ENCODE measurements at places on chromosomes 3 and 15.
A peak's percentile ranks its signal among the peaks of the same experiment; 100 is the strongest.

- no peak for DNase-seq
These were observed 63.0 kb downstream of the MINAR1 start for GRCh38 chr15:79494963-79495755.

- no peak for DNase-seq
These were observed 59.6 kb downstream of the ITGA11 start for GRCh38 chr15:68372291-68372811.

GRCh38 chr3:58157700-58158099 is 53.1 kb downstream of the DNASE1L3 start:
- DNase-seq = no peak

DNA sequence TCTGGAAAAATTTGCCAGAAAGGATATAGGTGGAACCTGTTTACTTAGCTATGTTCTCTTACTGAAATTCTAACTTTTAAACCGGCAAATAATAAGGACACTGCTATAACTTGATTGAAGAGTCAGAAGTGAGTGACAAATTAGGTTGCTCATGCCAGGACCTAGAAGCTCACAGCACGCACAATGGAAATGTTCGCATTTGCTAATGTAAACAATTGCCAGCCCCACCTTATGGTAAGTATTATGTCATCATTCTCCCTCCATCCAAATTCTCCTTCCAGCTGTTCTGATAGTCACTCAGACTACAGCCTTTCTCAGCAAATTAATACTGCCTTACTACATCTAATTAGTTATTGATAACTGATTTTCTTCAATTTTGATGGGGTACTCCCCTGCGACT is 4.8 kb upstream of the STXBP5L start:
- DNase-seq = no peak

DNA sequence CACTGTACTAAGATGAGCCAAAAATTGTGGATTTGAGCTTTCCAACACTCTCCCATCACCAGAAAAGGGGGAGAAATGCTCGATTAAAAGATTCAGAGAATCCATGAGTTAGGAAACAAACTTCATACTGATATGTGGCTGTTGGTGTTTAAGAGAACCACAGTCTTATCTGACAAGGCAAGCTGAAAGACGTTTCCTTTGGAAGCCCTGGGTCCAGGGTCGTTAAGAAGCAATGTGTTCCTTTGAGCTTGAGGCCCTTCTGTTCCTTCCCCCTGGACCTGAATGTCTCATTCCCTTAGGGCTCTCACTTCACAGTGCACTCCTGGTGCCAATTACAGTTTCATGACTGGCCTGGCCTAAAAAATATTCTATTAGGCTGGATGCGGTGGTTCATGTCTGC is 524.8 kb upstream of the PPP2R3A start:
- no peak for DNase-seq

DNA sequence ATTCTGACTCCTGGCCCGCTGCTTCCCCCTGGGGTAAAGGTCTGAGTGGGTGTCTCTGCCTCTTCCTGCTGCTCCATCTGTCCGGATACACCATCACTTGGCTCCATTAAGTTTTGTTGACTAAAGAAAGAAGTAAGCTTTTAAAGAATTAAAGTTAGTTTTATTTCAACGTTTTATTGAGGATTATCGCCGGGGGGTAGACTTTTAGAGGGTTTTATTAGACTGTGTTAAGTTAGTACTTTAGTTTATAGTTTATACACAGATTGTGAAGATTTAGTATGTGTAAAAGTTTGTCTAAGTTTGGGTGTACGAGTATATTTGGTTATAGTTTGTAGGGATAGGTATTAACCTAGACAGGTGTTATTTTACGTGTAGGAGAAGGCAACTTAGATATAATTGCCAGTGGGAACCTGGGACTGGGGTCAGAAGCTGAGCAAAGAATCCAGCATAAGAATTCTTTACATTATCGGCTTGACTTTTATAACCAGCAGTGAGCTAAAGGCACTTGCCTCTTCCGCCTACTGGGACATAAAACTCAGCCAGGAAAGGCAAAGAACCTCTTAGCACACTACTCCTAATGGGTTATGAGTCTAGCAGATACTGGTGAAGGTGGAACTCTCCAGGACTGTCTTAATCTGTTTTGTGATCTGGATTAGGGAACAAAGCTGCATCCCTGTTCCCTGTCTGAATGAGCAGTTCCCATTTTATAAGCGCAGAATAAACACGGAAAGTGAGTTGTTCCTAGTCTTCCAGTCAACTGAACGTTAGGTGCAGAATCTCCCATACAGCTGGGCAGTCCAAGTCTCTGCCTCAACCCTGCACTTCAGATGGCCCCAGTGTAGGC is 131.3 kb downstream of the FAM43A start:
- DNase-seq = no peak

DNA sequence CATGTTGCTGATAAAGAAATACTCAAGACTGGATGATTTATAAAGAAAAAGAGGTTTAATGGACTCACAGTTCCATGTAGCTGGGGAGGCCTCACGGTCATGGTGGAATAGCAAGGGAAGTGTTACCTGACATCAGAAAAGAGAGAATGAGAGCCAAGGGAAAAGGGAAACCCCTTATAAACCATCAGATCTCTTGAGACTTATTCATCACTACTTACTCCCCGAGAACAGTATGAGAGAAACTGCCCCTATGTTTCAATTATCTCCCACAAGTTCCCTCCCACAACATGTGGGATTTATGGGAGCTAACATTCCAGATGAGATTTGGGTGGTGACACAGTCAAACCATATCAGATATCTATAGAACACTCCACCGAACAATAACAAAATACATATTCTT is 904.6 kb downstream of the PDCD6IP start:
- no peak for DNase-seq

DNA sequence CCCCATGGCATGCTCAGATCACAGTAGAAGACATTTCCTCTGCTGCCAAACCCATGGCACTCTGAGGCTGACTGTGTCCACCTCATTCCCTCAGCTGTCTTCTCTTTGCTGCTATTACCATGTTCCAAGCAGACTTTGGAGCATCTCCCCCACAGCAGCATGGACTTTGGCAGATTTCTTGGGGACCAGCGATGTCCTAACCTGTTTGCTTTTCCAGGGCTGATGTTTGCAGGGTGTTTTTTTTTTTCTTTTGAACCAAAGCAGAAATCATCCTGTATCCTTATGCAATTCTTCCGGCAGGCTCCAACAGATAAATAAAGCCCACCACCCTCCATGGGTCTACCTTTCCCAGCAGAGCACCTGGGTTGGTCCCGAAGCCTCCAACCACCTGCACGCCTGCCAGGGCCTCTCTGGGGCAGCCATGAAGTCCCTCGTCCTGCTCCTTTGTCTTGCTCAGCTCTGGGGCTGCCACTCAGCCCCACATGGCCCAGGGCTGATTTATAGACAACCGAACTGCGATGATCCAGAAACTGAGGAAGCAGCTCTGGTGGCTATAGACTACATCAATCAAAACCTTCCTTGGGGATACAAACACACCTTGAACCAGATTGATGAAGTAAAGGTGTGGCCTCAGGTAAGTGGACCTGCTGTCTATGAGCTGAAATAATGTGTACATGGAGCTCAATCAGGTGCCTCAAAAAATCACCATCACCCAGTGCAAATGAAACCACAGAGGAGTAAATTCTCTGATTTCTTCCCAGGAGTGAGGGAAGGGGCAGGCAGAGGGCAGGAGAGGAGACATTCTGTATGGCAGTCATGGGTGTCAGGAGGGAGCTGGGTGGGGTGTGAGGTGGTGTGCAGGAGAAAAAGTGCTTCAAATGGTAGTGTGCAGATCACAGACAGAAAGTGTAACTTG is at the start of gene AHSG:
TSS of gene AHSG (plus strand) at position 340 of the 916 bp plus-strand sequence. CDS start at position 422, 82 bp downstream.
- DNase-seq = no peak

DNA sequence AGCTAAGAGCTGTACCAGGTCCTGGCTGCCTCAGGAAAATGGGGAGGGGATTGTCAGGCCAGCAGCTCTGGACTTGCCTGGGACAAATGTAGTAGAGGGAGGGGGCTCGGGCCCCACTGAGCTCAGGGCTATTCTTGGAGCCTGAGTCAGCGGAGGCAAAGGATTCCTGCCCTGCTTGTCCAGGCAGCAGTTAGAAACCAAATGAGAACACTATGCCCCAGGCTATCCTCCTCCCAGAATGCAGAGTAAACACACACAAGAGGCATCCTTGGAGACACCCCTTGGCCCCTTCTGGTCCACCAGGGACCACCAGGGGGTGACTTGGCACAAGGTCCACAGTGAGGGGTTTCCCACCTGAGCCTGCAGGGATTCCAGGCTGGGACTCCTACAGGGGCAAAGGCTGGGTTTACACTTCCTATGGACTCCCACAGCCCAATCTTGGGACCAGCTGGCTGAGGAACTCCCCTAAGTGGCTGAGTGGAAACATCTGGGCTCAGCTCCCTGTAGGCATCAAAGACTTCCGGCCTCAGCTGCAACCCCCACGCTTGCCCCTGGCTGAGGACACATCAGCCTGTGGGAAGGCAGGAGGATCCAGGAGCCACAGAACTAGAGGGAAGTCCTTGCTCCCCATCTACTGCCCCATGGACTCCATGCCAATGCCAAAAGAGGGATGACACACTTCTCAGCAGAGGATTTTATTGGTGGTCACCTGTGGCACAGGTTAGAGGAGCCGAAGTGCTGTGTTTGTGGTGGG is 3.4 kb upstream of the COL7A1 start:
- DNase-seq = no peak

- DNase-seq = peak; percentile 61
These were observed 795 bp upstream of the MYNN start for GRCh38 chr3:169772305-169772896.

DNA sequence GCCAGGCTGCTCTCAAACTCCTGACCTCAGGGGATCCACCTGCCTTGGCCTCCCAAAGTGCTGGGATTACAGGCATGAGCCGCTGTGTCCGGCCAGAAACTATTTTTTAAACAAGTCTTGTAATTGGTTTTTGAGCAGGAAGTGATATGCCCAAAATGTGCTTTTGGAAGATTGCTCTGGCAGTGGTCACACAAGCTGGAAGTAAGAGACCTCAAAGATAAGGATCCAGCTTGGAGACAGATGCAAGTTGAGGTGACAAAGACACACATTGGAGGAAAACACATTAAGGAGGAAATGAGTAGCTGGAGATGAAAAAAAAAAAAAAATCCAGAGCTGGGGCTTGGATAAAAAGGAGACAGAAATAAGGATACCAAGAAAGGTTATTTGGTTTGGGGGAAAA is 6.3 kb downstream of the TM4SF18 start:
- DNase-seq = no peak

DNA sequence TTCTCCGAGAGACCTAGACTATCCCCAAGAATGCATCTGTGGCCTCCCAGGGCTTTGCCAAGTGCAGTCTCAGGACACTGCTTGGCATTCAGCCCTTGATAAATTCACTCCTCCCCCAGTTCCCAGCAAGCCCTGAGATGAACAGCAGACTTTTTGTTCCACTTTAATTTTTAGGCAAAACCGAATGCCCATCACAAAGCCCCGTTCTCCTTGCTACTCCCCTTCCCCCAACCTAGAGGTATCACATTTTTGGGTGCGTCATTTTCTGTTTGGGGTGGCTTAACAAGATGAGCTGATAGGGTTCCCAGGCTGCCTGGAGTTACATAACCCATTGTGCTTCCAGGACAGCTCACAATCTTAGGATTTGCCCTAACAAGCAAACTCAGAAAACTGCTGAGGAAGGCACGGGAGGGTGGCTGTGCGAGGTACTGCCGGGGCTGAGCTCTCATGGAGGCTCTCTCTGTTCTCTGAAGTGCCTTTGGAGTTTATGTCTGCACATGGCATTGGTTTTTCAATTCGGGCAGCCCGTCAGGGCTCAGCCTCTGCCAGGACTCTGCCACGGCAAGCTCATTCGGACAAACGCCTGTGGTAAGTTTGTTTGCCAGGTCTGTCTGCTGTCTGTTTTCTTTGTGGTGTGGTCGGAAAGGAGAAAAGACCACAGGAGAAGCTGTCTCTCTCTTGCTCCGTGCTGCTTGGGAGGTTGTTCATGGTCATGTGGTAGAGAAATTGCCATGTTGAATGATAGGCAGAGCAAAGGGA is at the start of gene TRAK1:
TSS of gene TRAK1 (plus strand) at position 385 of the 759 bp plus-strand sequence. CDS start at position 498, 113 bp downstream.
- no peak for DNase-seq

DNA sequence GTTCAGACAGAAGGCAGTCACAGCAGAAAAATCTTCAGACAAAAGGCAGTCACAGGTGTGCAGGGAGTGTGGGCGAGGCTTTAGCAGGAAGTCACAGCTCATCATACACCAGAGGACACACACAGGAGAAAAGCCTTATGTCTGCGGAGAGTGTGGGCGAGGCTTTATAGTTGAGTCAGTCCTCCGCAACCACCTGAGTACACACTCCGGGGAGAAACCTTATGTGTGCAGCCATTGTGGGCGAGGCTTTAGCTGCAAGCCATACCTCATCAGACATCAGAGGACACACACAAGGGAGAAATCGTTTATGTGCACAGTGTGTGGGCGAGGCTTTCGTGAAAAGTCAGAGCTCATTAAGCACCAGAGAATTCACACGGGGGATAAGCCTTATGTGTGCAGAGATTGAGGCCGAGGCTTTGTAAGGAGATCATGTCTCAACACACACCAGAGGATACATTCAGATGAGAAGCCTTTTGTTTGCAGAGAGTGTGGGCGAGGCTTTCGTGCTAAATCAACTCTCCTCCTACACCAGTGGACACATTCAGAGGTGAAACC is 27.6 kb downstream of the ZNF589 start:
- DNase-seq = peak; percentile 54

GRCh38 chr15:27679203-27679602 is 419.9 kb downstream of the OCA2 start:
- DNase-seq = no peak

DNA sequence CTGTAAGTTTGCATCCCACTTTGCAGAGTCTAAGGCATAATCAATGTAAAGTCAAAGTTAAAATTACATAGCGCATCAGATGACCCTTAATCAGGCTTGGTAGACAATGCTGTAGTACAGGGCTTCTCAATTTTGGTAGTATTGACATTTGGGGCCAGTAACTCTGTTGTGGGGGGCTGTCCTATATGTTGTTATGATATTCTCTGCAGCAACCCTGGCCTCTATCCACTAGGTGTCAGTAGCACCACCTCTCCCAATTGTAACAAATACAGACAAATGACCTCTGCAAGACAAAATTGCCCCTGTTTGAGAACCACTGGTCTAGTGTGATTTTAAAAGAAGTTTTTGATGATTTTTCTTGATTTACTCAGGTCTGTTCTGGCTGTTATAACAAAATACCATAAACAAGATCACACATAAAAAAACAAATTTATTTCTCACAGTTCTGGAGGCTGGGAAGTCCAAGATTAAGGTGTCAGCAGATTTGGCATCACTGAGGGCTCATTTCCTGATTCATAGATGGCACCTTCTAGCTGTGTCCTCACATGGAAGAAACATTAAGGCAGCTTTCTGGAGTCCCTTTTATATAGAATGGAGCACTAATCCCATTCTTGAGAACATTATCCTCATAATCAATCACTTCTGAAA is 37.6 kb upstream of the SLC9A9 start:
- no peak for DNase-seq
